ENCODE measurements at places on chromosomes 7 and 10.

DNA sequence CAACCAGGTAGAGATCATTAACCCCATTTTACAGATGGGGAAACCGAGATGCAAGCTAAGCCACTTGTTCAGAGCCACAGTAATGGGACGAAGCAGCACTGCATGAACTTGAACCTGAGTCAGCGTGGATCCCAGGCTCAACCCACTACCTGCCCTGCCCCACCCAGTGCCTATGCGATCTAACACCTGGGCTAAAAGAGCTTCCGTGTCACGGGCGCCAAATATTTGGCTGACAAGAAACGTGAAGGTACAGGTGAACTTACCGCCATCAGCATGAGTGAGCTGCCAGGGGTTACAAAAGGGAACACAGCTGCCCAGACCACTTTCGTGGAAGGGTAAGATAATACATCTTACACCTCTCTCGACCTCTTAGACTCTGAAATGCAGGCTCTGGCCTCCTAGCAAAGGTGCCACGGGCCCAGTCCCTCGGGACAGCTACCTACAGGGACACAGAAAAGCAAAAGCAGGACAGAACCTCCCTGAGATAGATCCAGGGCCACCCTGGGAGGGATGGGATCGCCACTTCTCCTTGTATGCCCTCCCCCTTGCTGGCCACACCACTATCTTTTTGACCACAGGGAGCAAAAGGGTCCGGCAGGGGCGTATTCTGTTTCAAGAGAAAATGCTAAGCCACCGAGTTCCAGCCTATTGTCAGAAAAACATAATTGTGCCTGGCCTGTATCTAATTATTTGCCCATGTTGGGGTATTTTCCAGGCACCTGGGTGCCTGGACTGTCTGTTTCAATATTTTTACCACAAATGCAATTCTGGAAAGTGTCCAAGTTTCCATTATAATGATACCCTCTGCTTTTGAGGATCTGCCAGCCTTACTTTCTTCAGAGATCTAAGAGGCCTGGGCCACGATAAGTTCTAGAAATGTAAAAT lies 6.4 kb downstream of the CHST15 start:
- DNase-seq: no peak

GRCh38 chr7:14229047-14229446 lies 239.6 kb upstream of the ETV1 start:
- DNase-seq: no peak

DNA sequence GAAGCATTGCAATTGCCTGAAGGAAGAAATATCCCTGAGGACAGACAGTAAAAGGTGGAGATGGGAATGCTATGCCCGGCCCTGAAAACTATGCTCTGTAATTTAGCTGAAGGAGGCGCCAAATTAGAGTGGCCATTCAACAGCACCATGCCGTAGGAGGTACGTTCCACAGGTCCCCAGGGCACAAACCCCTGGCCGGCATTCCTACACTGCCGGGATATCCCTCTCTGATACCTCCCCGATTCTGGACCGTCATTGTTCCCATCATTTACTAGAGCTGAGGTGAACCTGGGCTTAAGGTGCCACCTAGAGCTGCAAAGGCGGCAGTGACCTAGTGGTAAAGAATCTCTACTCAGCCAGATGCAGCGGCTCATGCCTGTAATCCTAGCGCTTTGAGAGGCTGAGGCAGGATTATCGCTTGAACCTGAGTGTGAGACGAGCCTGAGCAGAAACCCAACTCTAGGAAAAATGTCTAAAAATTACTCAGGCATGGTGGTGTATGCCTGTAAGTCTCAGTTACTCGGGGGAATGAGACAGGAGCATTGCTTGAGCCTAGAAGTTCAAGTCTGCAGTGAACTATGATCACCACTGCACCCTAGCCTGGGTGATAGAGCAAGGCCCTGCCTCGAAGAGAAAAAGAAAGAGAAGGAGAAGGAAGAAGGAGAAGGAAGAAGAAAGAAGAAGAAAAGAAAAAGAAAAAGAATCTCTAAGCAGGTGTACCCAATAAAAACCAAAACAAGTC lies 53.0 kb upstream of the TNKS2 start:
- no peak for DNase-seq

DNA sequence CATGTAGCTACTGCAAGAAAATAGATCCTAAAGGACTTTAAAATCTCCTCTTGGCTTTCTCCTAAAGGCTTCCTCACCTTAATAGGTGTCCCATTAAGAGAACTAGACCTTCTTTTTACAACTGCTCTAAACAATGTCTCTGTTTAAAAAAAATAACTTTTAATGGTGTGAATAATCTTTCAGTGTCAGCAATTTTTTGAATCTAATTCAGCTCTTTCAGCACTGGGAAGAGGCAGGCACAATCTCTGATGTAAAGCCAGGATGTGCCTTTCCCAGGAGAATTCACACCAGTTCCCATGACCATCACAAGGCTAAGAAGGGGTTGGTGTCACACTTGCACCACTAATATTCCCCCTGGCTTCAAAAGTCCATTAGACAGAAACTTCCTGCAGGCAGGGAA lies 254.6 kb downstream of the XPNPEP1 start:
- no peak for DNase-seq

- no peak for DNase-seq
Measured at GRCh38 chr7:129556607-129557133, 54.3 kb downstream of the SMKR1 start.

GRCh38 chr7:156610130-156610529 lies 30.4 kb upstream of the RNF32 start:
- no peak for DNase-seq

DNA sequence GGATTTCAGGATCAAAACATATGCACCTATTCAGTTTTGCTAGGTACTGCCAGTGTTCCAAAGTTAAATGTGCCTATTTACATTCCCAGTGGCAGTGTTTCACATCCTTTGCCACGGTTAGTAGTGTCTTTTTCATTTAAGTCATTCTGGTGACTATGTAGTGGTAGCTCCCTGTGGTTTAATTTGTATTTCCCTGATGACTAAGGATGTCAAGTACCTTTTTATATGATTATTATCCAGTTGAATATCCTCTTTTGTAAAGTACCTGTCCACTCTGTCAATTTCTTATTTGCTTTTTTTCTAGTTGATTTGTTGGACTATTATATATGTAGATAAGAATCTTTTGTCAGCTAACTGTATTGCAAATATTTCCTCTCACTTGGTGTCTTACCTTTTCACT lies 45.1 kb downstream of the TMEM60 start:
- no peak for DNase-seq

- DNase-seq: no peak
Measured at GRCh38 chr10:118031351-118032075, 15.2 kb downstream of the RAB11FIP2 start.

- no peak for DNase-seq
Measured at GRCh38 chr10:79127151-79127961, 58.6 kb downstream of the ZMIZ1 start.

DNA sequence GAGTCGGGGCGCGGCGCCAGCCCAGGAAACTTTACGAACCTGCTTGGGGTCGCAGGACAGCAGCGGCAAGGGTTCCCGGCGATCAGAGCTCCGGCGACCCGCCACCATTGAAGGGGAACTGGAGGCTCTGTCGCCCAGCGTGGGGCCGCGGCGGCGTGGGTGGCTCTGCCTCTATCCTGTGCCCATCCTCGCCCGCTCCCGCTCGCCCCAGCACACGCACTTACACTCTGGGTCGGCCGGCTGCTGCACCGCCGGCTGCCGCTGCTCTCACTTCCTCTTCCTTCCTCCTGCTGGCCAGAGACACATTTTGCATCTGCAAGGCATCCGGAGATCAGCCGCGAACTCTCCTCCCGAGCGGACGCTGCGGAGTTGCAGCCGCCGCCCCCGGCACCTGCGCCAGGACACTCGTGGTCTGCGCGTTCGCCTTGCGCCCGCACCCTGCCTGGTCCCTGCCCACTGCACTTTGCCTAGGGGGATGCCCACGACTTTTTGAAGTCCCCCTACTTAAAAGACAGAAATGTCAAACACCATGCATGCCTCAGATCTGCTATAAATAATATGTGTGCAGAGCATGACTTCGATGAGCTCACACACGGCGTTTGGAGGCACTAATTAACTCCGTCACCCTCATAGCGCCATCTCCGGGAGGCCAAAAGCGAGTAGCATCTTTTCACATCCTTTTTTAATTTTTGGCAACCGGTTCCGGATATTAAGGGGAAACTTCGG lies at the start of gene ELMO1:
TSS of gene ELMO1 (minus strand) at position 229 of the 726 bp plus-strand sequence. CDS start 106,174 bp downstream, outside the sequence.
- peak; percentile 25 for DNase-seq

- no peak for DNase-seq
Measured at GRCh38 chr7:159075563-159076238, 69.0 kb downstream of the VIPR2 start.

Measured in stimulated activated CD8-positive, alpha-beta memory T cell treated with anti-CD3 and anti-CD28 coated beads, Interleukin-15, amount 100 ng/mL, for 24 hours (primary cell).